ENCODE measurements at places on chromosomes 1 and 21.
A peak's percentile ranks its signal among the peaks of the same experiment; 100 is the strongest.

GRCh38 chr1:70140343-70140742 is 65.0 kb downstream of the LRRC40 start:
- no peak for DNase-seq

GRCh38 chr1:232873412-232873811 is 68.2 kb downstream of the MAP10 start:
- DNase-seq = no peak

DNA sequence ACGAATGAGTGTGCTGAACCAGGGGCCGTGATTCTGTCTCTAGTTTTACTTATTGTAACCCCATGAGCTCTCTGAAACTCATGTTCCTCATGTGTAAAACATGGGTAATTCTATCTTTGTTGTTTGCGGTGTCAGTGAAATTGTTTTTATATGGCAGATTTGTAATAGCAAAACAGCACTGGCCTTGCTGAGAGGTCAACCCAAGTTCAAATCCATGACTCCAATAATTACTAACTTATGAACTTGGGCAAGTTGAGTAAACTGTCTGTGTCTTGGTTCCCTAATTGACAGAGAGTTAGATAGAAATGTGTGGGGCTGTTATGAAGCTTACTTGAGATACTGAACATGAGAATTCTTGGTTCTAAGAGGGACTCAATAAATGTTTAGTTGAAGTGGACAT is 17.8 kb downstream of the C1orf116 start:
- no peak for DNase-seq

GRCh38 chr21:40546647-40547046 is 300.3 kb downstream of the DSCAM start:
- DNase-seq = no peak

GRCh38 chr1:16451841-16452528 is 11.5 kb downstream of the NECAP2 start:
- DNase-seq = no peak

GRCh38 chr1:47616036-47616435 is 178.2 kb downstream of the FOXD2 start:
- no peak for DNase-seq

GRCh38 chr1:63787875-63788274 is 14.1 kb downstream of the ROR1 start:
- no peak for DNase-seq

- no peak for DNase-seq
Observed at GRCh38 chr1:92728697-92729096, 56.2 kb downstream of the EVI5 start.

GRCh38 chr1:44862829-44863401 is 19.9 kb upstream of the PTCH2 start:
- no peak for DNase-seq

GRCh38 chr1:41659903-41660302 is 175.4 kb upstream of the EDN2 start:
- no peak for DNase-seq

DNA sequence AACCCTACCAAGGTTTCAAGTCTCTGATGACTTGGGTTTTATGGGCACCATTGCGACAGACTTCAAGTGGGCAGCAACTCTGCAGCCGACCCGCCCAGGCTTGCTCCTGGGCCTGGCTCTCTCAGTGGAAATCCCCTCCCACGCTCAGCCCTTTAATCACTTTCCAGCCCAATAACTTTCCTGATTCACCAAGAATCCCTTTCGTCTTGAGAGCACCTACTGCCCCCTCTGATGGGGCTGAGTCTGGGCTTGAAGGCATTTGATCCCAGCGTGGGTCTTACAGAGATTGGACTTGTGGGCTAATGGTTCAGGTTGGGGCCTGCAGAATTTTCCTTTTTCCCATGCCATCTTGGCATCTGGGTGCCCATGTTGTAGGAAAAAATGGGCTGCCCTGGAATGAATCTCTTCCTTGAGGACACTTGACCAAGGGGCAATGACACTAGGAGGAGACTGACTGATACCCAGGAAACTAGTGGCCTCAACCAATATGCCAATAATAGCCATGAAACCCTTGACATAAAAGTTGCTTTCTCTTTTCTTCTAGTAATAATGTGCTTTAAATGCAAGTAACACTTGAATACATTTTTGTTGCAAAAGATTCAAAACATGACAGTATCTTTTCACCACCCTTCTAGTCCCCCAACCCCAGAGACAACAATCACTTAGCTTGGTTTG is 7.8 kb upstream of the PHLDA3 start:
- DNase-seq = no peak

GRCh38 chr21:42302076-42302650 is 13.0 kb downstream of the TFF3 start:
- DNase-seq = no peak

- no peak for DNase-seq
Observed at GRCh38 chr1:246923482-246923881, 8.3 kb downstream of the AHCTF1 start.

- no peak for DNase-seq
Observed at GRCh38 chr1:232239998-232240397, 389.9 kb downstream of the SIPA1L2 start.

- no peak for DNase-seq
Observed at GRCh38 chr1:10734375-10734774, 62.1 kb downstream of the CASZ1 start.

DNA sequence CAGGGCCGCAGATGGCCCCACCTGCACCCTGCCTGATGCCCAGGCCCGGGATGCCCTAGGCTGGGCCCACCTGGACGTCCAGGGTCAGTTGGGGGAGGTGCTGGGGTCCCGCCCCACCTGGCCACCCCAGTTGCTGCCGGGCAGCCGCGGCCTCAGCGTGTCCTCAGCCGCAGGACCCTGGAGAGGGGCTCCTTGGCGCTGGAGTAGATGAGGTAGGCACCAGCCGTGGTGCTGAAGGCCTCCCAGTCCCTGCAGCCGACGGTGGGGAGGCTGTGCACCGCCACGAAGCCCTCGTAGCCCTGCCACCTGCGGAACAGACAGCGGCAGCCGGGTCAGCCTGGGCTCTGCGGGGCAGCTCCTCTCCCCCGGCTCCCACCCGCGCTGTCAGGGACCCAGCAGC is 40.4 kb downstream of the KRTAP10-1 start:
- no peak for DNase-seq

- peak; percentile 94 for DNase-seq
Observed at GRCh38 chr1:44775078-44775929, at the start of gene RPS8. TSS of gene RPS8 (plus strand) at chr1:44775540. CDS start at chr1:44775597, 57 bp downstream.

GRCh38 chr1:33864460-33865389 is 846 bp downstream of the HMGB4 start:
- DNase-seq = no peak

DNA sequence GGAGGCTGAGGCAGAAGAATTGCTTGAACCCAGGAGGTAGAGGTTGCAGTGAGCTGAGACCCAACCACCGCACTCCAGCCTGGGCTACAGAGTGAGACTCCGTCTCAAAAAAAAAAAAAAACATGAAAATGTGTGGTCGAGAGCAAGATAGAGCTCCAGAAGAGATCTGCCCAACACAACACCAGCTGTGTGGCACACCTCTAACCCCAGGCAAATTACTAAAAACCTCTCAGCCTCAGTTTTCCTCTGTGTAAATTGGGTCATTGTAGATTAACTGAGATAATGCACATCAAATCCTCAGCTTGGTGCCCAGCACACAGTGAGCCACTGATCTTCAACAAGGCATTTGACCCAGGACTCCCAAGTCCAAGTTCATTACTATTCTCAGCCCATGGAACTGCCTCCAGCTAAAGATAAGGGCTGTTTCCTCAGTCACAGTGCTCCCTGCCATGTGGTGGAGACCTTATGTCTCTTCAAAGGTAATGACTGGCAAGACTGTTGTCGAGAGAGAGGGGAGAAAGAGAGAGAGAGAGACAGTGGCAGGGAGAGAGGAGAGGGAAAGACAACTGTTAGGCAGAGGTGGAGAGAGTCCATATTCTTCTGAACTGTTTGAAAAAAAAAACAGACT is 58.1 kb downstream of the PTP4A2 start:
- no peak for DNase-seq

- DNase-seq = no peak
Observed at GRCh38 chr1:216553040-216553439, 129.8 kb upstream of the USH2A start.

GRCh38 chr21:20902511-20902910 is 95.7 kb upstream of the NCAM2 start:
- no peak for DNase-seq

DNA sequence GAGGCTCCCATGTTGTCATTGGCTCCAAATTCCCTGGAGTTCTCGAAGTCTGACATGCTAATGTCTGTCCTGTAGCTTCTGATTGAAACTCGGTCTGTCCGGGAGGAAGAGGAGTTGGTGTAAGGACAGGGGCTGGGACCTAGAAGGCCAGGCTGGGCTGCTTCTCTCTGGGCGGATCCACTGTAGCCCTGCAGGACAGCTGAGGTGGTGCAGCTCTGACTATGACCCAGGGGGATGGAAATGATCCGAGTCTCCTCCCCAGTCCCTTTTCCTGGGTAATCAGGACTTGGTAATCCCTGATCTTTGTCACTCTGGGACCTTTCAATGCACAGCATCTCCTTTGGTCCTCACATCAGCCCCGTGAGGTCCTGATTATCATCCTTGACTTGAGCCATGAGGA is 10.0 kb upstream of the FCMR start:
- no peak for DNase-seq

DNA sequence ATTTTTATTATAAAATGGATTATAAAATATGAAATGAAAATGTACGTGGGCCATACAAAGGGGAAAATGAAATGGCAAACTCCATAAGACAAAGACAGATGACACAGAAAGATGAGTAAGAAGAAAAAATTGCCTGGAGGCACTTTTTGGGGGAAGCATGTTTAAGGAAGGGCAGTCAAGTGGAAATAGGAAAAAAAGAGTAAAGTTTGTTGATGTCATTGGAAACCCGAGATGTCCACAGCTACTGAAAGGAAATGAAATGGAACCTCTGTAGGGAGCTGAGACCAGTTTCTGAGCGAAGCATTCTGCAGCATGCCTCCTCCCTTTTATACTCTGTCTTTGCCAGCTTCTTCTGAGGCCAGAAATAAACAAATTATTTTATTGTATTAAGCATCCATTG is 203.4 kb upstream of the UBE2U start:
- DNase-seq = peak; percentile 55
